ENCODE measurements at places on chromosomes 11 and 22.

DNA sequence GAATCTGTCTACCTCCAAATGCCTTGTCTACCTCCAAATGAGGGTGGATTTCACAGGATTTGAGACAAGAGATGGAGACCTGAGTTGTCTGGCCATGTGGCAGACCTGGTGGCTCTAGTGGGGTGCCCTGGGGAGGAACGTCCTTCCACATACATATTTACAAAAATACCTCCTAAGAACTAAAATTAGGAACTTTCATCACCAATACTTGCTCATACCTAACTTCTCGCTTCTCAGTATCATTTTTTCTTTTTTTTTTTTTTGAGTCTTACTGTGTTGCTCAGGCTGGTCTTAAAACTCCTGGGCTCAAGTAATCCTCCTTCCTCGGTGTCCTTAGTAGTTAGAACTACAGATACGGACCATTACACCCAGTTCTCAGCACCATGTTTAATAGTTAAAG is 117.9 kb downstream of the MED15 start:
- DNase-seq, result no peak

DNA sequence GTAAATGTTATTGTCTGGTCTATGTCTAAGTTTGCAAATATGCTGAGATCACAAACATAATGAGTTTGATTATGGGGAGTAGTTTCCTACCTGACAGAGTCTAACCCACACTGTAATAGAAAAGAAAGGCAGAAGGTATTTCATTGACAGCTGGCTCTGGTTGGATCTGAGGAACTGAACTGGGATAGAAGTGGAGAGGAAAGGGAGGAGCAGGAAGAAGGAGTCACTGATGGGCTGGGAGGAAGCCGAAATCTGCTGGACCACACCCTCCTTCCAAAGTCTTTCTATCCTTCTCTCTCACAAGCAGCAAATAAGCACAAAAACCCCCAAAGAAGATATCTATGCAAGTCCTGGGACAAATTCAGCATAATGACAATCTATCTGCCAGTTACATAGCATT is 11.7 kb downstream of the BLID start:
- DNase-seq, result no peak

DNA sequence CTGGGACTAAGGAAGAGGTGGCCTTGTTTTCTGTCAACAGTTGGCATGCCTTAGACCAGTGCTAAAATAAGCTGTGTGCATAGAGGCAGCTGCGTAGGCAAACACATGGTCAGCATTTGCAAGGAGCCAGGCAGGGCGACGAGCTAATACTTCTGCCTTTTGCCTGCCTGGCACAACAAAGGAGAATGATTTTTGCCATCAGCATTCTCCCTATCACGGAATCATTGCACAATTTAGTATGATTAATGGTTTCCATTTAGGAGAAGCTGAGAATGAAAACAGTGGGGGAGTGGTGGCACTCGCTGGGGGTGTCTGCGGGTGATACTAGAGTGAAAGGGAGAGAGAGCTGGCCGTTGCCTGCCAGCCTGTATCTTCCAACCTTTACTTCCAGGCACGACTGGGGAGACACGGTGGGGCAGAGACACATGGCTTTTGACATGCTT is 336.0 kb downstream of the CADM1 start:
- DNase-seq, result no peak

DNA sequence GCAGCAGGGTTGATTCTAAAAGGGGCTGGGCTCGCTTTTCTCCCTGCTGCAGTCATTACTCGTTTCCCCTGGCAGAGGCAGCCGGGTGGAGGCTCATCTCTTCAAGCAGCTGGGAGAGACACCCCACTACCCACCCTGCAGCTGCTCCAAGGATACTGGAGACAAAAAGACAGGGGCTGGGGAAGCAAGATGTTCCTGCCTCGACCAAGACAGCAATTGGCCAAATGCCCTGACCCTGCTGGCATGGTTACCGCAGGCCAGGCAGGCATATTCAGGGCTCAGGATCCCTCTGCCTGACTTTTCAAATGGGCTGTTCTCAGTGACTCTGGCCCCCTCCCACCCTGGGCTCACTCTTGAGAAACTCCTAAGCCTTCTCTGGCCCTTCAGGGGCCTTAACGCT is 6.8 kb upstream of the RGL4 start:
- no peak for DNase-seq

- no peak for DNase-seq
These were observed 2.7 kb upstream of the PLXNB2 start for GRCh38 chr22:50310031-50310722.

DNA sequence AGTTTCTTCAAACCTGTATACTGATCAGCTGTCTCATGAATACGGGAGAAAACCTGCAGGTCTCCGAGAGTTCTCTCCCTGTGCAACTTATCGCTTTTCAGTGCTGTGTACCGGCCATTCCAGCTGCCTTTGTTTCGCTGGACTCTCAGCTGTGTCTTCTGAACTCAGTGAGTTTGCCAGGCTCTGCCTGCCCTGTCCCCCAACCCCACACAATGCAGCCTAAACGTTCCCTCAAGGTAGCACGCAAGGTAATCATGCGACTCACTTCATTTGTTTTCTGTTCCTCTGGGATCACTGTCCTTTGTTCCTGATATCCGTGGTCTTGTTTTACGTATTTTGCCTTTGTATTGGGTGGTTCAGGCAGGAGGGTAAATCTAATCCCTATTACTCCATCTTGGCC is 13.5 kb downstream of the RBM7 start:
- no peak for DNase-seq

DNA sequence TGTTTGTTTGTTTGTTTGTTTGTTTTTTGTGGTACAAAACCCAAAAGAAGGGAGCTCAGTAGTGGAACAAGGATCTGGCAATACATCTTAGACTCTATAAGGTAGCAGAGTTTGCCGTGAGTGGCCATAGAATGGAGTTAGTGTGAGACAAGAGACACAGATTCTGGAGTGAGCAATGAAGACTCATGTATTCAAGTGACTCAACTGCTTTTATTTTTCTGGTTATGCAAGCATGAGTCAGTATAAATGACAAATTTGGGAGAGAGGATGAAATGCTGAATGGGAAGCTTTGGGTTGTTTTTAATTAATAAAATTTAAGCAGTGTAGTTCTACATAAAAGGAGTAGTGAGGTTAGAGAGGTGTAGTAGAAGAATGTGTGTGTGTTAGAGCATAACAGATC is 143.6 kb upstream of the ANO5 start:
- no peak for DNase-seq

Measured in CD4-positive, alpha-beta T cell treated with Interferon gamma for 1 hour (primary cell).